ENCODE measurements at places on chromosomes 12 and 14. TPM values are rescaled to one million over a fixed set of nuclear protein-coding genes. Genes with fewer than 3 reads are reported as not detected.
A peak's percentile ranks its signal among the peaks of the same experiment; 100 is the strongest.

GRCh38 chr14:22820731-22821130, 5.5 kb upstream of the SLC7A7 start:
- DNase-seq: peak; percentile 62

GRCh38 chr12:103392722-103393121, 103.0 kb downstream of the C12orf42 start:
- DNase-seq: no peak

- no peak for DNase-seq
Measured at GRCh38 chr12:45256721-45257120, 40.8 kb downstream of the ANO6 start.

DNA sequence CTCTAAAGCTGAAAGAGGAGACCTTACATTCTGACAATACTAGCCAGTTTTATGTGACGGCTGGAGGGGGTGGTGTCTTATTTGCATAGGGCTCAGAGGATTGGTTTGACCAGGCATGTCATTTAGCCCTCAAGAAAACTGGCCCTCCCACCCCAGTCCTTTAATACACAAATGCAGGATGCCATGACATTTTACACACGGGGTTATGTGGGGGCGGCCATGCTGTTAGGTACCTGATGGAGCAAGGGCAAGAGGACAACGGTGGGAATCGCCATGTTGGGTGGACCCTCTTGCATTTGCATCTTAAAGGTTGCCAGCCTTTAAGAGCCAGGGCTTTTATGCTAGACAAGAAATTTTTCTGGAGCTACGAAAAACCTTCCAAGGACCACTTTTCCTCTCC, 23.3 kb downstream of the MDM2 start:
- DNase-seq: no peak

DNA sequence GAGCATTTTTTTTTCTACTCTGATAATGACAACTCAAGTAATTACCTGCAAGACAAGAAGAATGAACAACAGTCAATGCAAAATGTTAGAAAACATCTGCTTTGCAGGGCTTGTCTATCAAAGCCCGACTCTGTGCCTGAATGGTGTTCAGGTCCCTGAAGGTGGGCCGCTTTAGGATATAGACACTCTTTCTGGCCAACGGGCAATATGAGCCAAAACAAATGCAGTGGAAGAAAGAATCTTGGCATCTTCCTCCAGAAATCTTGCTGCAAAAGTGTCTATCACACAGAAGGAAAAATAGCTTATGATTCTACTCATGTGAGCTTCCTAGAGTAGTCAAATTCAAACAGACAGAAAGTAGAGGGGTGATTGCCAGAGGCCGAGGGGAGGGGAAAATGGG, 32.7 kb downstream of the FOS start:
- no peak for DNase-seq

DNA sequence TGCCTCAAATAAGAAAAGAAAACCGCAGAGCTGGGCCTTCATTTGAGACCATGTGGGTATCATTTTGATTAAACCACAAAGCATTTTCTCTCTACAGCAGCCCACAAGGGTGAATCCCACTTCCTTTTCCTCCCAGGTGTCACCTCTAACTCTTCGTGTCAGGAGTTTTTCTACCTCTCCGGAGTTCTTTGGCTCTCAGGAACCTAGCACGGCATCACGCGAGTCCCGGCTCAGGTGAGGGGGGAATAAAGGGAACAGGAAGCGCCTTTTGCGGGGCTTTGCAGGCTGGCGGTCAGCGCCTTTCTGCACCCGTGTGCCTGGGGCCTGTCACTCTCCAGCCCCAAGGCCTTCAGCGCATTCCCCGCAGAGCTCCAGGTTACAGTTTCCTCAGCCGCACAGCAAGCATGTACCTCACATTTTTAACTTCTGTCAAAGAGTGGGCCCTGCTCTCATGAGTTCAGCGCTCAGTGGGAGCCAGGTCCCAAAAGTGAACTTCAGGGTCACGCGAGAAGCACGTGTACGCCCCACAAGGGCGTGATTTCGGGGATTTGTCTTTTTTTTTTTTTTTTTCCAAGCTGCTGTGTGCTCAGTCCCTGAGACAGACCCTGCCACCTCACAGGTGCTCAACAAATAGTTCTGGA, 740 bp upstream of the PRPF40B start:
- peak; percentile 76 for DNase-seq

GRCh38 chr14:104425171-104425681, 154.3 kb upstream of the C14orf180 start:
- DNase-seq: no peak

- DNase-seq: peak; percentile 65
Measured at GRCh38 chr14:63551332-63551731, 8.2 kb upstream of the PPP2R5E start.

GRCh38 chr12:25781232-25781631, 177.2 kb upstream of the RASSF8 start:
- DNase-seq: no peak

GRCh38 chr12:3320881-3321509, 170.0 kb upstream of the PRMT8 start:
- no peak for DNase-seq

GRCh38 chr14:24186831-24187538, 1.6 kb downstream of the IPO4 start:
- no peak for DNase-seq

GRCh38 chr12:20434996-20435395, 66.7 kb downstream of the PDE3A start:
- peak; percentile 9 for DNase-seq

DNA sequence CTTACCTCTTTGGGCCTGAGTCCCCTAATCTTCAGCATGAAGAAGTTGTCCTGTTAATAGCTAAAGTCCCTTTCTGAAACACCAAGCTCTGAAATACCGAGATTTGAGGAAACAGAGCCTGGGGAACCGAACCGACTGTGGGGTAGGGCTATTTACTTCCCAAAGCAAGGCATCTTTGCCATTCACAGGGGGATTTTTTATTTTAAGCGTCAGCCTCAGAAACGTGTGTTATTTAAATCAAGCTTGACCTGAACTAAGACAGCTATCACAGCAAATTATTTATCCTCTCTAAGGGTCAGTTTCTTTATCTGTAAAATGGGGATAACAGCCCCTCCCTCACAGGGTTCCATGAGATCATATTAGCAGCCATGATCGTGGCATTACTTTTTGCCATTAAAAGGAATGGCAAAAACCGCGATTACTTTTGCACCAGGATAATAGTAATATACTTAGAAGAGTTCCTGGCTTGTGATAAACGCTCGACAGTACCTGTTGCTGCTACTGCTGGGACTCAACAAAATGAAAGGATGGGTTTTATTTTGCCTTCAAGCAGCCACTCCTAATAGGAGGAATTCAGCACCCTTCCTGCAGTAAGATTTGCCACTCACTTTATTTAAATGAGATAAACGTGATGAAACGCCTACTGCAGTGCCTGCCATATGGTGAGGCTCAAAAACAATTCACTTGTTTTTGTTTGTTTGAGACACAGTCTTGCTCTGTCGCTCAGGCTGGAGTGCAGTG, 1.3 kb upstream of the CORO1C start:
- no peak for DNase-seq

DNA sequence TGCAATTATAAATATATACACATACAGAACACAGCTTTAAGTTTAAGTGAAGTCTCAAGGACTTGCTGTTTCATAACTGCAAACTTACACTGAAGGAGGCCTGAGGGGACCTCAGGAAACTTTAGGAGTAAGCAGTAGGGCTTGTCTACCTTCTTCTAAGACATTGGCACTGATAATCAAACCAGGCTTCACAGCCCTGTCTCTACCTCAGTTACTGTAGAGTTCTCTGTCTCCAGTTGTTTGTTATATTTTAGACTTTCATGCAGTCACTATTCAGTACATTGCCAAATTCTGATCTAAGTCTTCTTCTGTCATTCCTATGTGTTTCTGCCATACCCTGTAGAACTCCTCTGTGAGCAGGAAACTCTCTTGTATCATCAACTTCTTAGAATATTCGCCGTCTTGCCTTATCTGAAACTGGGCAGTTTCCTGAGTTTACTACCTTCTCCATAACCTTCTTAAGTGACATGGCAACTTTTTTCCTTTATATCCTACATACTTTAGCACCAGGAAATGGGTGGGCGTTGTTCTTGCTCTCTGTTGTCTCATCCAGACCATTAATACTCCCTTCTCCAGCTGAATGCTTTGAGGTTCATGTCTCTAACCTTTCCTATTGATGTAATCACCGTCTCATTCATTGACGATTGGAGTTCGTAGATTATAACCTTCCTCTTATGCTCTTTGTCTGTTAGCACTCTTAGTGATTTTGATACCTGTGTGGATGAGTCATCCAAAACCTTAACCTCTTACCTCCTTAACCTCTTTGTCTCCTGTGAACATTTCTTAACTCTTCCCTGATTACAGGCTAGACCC, 11.4 kb downstream of the APAF1 start:
- peak; percentile 26 for DNase-seq

DNA sequence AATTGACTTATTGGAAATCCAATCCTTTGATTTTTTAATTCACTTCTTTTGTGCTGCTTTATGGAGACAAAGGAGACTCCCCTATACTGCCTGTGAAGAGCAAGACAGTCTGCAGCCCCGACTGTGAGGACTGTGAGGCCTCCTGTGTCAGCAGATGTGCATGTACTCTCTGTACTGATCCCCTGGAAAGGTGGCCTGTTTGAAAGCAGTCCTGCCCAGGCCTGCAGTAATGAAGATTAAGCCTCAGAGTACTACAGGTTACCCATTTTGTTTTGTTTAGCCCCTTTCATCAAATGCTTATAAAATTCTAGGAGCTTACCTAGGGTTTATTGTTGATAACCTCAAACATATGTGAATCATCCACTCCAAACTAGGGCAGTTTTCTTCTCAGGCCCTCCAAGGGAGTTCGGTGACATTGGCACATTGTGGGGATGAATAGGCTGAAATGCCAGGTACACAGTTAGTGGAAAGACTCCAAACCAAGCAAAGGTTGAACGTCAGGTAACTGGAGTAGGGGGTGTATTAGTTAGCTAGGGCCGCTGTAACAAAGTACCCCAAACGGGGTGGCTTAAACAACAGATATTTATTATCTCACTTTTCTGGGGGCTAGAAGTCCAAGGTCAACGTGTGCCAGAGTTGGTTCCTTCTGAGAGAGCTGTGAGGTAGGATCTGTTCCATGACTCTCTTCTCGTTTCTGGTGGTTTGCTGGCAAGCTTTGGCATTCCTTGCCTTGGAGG, 208.7 kb upstream of the BCL2L14 start:
- DNase-seq: no peak

DNA sequence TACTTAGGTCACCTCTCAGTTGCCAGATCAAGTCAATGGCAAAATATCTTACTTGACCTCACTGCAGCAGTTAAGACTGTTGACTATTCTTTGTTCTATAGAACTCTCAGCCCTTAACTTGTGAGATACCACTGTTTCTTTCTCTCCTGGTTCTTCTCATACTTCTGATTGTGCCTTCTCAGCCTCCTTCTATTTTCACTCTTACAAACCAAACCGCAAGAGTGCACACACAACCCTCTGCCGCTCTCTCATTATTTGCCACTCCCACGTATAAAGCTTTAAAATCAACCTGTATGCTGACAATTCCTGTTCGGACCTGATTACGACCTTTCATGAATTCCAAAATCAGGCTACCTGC, 4.5 kb downstream of the E2F7 start:
- no peak for DNase-seq

- DNase-seq: peak; percentile 3
Measured at GRCh38 chr14:78752518-78753188, 582.5 kb downstream of the NRXN3 start.

DNA sequence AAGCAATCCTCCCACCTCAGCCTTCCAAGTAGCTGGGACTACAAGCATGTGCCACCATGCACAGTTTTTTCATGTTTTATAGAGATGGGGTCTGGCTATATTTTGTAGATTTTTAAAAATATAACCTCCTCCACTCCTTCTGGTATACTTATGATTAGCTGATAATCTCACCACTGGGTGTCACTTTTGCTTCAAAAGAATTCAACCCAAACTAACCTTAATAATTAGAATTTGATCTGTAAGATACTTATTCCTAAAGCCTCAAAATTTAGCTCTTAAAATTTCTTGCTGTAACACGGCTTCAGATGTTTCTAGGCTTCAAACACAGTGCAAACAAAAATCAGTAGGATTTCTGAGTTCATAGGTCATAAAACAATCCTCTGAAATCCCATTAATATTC, 130.3 kb downstream of the CEP83 start:
- DNase-seq: no peak

- no peak for DNase-seq
Measured at GRCh38 chr12:126761420-126761819, 1505.5 kb upstream of the TMEM132C start.

- DNase-seq: no peak
Measured at GRCh38 chr14:24151404-24152080, 4.2 kb downstream of the RNF31 start.

DNA sequence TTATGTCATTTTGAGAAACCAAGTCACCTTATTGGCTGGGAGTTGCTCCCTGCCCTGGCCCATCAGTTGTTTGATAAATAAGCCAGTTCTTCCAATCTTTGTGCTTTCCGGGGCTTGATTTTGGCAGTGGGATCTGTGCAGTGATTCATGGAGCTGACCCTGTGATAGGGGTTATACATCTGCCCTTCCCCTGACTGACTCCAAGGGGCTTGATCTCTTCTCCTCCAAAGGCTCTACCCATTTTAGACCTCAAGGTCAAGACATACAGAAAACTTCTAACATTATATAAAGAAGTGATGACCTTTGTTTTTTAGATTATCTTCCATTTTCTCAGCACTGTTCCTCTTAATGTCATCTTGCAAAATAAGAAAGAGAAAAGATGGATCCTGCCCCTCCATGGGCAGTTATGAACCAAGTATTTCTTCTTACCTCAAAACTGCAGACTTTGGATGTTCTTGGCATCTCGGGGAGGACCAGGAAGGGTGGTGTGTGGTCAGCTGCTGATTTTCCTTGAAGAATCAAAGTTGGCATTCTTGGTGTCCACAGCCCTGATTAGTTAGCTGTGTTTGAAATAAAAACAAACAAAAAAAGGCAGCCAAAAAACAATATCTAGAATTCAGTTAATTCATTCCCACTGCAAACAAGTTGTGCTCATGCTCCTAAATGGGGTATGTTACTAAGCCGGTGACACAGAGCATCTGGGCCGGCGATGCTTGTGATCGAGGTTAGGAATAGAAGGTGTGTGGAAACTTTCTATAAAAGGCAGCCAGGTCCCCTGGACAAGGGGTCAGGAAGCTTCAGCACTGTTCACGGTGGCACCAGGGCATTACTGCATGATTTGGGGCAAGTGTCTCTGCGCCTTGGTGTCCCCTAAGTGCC, 120.2 kb downstream of the SAMD4A start:
- DNase-seq: peak; percentile 67

The ADAM21 gene
- 0.97 TPM for total RNA-seq

The DENR gene
- 48.6 TPM for total RNA-seq

The CCDC177 gene
- not detected for total RNA-seq

The ATL1 gene
- 10.5 TPM for total RNA-seq

The LBHD2 gene
- total RNA-seq: not detected

The TAS2R50 gene
- not detected for total RNA-seq

The CARMIL3 gene
- not detected for total RNA-seq

The CABP1 gene
- not detected for total RNA-seq

The PITPNM2 gene
- total RNA-seq: 2.0 TPM

The LMNTD1 gene
- total RNA-seq: 0.13 TPM
